Calu3 (cell line): ENCODE measurements at places on chromosomes 7 and 10.

- no peak for DNase-seq
Observed at GRCh38 chr10:60718886-60719285, 59.4 kb upstream of the CDK1 start.

GRCh38 chr10:90855126-90855525 lies 2.7 kb downstream of the HTR7 start:
- DNase-seq: no peak

DNA sequence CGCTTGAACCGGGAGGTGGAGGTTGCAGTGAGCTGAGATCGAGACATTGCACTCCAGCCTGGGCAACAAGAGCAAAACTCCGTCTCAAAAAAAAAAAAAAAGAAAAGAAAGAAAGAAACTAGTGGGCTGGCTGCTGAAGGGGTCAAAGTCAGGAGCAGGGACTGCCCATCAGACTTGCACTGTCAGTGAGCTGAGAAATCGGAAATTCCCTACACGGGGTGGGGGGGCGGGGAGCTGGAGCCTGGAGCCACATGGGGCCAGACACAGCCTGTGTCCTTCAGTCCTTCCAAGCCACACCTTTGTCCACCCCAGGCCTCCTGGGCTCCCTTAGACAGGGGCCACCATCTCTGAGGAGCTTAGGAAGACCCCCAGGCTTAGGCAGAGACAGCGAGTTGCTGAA lies 34.5 kb downstream of the SRRM3 start:
- no peak for DNase-seq

GRCh38 chr10:104928734-104929133 lies 287.6 kb downstream of the SORCS3 start:
- no peak for DNase-seq

- DNase-seq: no peak
Observed at GRCh38 chr10:77571490-77571889, 66.1 kb downstream of the KCNMA1 start.

DNA sequence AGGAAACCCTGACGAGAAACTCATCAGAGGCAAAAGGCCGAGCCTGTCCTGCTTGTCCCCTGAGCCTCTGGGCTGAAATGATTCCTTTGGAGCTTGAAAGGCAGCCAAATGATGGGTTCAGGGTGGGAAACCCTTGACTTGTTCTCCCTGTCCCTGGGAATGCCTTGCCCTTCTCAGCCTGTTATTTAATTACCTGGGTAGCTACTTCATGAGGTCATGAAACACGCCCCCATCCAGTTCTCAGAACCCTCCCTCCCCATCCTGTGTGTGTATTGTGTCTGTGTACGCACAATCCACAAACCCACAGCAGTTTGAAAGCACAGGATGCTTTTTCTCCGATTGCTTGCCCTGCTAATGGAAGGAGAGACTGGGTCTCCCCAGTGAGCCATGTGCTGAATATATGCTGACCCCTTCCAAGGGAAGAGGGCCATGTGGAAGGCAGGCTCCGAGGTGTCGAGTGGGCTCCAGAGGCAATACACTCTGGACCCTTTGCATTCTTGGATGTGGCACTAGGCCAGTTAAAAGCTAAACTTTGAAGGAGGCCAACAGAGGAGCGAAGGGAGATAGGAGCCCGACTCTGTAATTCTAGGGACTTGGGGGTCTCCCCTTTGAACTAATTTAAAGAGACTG lies 10.6 kb downstream of the DUSP5 start:
- DNase-seq: no peak

GRCh38 chr10:50432211-50433009 lies 181.1 kb upstream of the ASAH2 start:
- no peak for DNase-seq

- DNase-seq: no peak
Observed at GRCh38 chr7:16234493-16235146, 186.7 kb downstream of the CRPPA start.

- no peak for DNase-seq
Observed at GRCh38 chr7:45509222-45509621, 64.9 kb upstream of the ADCY1 start.

- no peak for DNase-seq
Observed at GRCh38 chr10:122853665-122854313, 8.1 kb upstream of the CUZD1 start.

GRCh38 chr7:48741545-48741944 lies 182.8 kb upstream of the CDC14C start:
- DNase-seq: no peak

DNA sequence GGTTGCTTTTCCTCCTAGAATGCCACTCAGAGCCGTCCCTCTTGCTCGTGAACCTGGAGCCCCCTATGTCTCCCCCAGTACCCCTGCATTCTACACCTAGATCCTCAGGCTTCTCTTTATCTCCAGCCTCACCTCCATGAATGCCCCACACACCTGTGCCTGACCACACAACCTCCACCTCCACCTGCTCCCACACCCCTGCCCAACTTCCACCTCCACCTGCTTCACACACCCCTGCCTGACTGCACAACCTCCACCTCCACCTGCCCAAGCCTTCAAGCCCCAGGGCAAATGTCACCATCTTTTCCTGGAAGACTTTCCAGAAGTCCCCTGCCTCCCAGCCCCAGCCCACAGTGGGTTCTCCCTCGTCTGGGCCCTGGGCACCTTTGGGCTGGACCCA lies 6.9 kb upstream of the LFNG start:
- DNase-seq: no peak

GRCh38 chr7:24866004-24866615 lies 108.8 kb upstream of the GSDME start:
- no peak for DNase-seq

DNA sequence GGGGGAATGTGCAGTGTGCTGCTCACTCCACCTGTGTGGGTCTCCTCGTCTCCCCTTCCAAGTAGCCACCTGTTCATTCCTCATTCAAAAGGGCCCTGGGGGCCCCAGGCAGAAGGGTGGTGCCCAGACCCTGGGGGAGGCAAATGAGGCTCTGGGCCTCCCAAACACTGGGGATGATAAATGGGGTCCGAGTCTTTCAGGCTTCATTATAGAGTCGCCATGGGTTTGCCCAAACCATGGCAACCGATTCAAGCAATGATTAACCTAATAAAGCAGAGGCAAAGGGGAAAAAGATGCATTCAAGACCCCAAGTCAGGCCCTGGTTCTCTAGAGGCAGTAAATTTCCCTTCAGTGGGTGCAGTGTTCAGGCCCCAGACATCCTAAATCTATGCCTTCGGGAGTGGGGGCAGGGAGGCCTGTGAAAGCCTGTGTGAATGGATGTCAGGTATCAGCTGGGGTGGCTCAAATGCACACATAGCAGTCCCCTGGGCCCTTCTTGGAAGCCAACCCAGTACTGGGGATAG lies 10.4 kb downstream of the NEUROG3 start:
- no peak for DNase-seq

GRCh38 chr7:157397036-157397720 lies 60.4 kb downstream of the DNAJB6 start:
- no peak for DNase-seq

- peak; percentile 6 for DNase-seq
Observed at GRCh38 chr10:46548498-46549090, 7.9 kb downstream of the GPRIN2 start.

DNA sequence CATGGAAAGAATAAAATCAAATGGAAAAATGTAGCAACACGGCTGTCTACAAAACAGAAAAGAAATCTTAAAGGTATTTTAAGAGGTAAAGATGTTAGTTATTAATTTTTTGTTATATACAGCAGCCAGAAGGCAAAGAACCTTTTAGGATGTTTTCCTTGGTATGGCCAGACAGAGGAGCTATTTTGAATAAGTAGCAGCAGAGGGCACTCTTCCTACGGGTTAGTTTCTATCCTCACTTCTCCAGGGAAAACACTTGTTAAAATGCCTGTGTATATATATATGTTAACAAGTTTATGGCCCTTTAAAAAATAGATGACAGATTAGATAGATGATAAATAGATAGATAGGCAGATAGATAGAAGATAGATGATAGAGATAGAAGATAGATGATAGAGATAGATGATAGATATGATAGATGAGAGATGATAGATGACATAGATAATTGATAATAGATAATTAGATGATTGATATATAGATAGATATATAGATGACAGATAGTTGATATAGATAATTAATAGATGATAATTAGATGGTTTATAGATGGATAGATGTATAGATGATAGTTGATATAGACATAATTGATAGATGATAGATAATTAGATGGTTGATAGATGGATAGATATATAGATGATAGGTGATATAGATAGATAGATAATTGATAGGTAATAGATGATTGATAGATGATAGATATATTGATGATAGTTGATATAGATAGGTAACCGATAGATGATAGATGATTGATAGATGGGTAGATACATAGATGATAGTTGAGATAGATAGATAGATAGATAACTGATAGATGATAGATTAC lies 57.8 kb upstream of the WIPF3 start:
- peak; percentile 22 for DNase-seq

- no peak for DNase-seq
Observed at GRCh38 chr7:13821152-13821787, 168.2 kb downstream of the ETV1 start.
